ENCODE measurements at places on chromosomes 11 and 22.

DNA sequence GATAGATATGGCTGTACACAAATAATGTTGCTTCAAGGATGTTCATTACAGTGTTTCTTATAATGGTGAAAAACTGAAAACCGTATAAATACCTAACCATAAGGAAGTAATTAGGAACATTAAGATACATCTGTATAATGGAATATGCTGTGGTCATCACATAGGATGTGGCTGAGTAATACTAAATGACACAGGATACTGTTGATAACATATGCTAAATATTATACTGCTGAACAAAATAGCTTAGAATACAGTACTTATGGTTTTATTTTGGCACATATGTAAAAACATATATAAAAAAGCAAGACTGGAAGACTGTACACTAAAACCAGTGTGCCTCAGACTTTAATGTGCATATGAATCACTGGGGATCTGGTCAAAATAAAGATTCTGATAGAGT is 43.8 kb downstream of the FBXO7 start:
- H3K27ac ChIP-seq = no peak overlapping the region
- no peaks in the 10 kb centered on the region for H3K27me3 ChIP-seq
- H3K4me1 ChIP-seq = no peaks in the 10 kb centered on the region
- peaks cover 9% of the 10 kb centered on the region for H3K36me3 ChIP-seq
- no peak for DNase-seq

DNA sequence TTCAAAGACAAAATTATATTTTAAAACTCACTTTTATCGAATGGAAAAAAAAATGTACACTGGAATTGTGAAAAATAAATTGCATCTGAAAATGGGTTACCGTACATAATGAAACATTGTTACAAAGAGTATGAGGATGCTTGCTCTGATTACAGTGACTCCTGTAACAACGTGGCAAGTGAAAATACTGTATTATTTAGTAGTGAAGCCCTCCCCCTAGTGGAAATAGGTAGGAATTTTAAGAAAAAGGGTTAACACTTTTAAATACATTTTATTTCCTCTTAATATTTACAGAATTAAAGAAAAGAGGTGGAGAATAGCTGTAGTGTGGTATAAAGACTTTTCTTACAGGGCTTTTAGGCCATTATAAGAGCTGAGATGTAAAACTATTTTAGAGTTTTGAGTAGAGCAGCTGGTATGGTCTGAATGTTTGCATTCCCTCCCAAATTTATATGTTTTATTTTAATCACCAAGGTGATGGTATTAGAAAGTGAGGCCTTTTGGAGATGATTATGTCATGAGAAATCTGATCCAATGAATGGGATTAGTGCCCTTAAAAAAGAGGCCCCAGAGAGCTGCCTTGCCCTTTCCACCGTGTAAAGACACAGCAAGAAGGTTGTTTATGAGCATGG is 25.2 kb downstream of the FAM76B start:
- H3K27me3 ChIP-seq = no peaks in the 10 kb centered on the region
- DNase-seq = no peak

GRCh38 chr11:16001899-16002426 is 354.4 kb downstream of the SOX6 start:
- no peaks in the 10 kb centered on the region for H3K4me1 ChIP-seq
- no peak for DNase-seq
- H3K36me3 ChIP-seq = no peaks in the 10 kb centered on the region
- no peak overlapping the region for H3K4me3 ChIP-seq
- H3K27ac ChIP-seq = no peak overlapping the region

- peaks cover 4% of the 10 kb centered on the region for H3K36me3 ChIP-seq
- no peak overlapping the region for H3K4me3 ChIP-seq
- no peak for DNase-seq
Measured at GRCh38 chr11:387193-387793, 6.7 kb upstream of the PKP3 start.

DNA sequence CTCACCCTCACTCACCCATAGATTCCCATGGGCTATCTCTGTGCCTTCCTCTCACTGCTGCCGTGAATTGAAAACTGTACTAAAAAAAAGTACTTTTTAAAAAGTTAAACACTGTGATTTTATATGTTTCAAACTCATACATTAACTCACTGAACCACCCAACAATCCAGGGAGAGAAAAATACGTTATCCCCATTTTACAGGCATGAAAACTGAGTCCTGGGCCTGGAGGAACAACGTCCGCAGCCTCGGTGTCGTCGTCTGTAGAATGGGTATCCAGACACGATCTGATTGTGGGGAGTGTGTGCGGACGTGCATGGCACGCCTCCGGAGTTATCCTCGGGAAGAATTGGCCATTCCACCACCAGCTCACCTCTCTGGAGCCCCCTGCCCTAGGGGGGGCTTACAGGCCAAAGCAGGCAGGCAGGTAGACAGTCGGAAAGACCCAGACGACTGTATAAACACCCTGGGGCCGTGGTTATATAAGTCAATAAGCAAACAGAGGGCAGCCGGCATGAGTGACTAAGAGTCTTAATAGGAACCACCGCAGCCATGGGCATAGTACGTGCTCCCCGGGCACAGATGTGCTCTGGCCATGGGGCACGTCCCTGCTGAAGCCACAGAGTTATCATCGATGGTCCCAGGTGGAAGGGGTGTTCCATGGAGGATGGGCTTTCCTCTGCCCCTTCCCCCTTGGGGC is 7.1 kb upstream of the PDGFB start:
- H3K27ac ChIP-seq = no peak overlapping the region
- H3K4me1 ChIP-seq = peaks cover 42% of the 10 kb centered on the region
- H3K27me3 ChIP-seq = peaks cover 80% of the 10 kb centered on the region
- H3K36me3 ChIP-seq = no peaks in the 10 kb centered on the region
- no peak overlapping the region for H3K4me3 ChIP-seq
- no peak for DNase-seq

DNA sequence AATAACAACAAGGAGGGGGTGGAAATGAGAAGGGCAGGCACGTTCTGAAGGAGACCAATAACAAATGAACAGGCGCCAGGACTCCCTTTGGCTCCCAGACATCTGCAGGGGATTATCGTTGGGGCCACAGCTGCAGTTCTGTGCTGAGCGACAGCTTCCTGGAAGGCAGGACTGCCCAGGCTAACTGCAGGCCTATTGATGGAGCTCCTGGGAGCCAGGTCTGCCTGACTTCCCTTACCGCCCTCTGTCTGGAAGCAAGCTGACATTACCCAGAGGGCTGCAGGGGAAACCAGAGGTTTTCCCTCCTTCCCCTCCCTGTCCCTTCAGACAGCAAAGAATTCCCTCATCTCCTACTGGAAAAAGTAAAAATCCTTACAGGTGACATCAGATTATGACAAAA is 5.0 kb downstream of the DRD2 start:
- peaks cover 5% of the 10 kb centered on the region for H3K4me1 ChIP-seq
- no peak for DNase-seq
- no peak overlapping the region for H3K27ac ChIP-seq
- peaks cover 54% of the 10 kb centered on the region for H3K27me3 ChIP-seq
- no peak overlapping the region for H3K4me3 ChIP-seq

DNA sequence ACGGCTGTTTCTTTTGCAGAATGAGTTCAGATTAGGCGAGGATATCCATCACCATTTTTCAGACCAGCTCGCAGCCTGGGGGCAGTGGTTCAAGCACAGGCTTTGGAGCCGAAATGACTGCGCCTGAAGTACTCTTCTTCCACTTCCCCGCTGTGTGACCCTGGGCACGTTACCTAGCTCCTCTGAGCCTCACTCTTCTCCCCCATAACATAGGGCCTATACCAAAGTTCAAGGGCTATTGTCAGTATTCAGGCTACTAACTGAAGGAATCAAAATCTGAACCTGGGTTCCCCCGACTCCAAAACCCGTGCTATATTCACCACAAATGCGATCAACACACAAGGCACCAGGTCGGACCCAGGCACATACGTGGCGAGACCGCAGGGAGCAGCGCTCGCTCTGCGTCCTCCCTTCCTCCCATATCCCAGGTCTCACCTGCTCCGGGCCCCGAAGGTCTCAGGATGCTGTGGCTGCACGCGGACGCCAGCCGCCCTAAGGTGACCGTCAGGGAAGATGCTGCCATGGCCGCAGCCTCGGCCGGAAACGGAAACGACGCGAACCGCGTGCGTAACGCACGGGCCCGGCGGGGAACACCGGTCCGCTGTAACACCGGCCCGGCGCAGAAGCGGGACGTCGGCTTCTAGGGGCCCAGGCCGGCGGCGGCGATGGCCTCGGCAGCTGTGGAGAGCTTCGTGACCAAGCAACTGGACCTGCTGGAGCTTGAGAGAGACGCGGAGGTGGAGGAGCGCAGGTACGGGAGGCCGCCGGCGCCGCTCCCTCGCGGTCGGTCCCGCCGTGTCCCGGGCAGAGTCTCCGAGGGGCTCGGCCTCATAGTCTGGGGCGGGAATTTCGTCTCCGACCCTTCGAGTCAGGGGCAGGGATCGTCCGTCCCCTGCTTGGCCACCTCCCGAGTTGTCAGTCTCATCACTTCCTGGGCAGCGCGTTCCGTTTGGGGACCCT is at the start of the genes IGHMBP2 and MRPL21:
Gene IGHMBP2, plus strand, starts transcription at position 604 of the 960 bp plus-strand sequence. Its CDS starts 62 bp downstream, at position 666.
Gene MRPL21, minus strand, starts transcription at position 545 of the 960 bp plus-strand sequence. Its CDS starts 22 bp downstream, at position 523.
- peaks cover 47% of the 10 kb centered on the region for H3K36me3 ChIP-seq
- peak within 1 kb of the TSS; percentile 97 for H3K4me3 ChIP-seq
- H3K27me3 ChIP-seq = no peaks in the 10 kb centered on the region
- peaks cover 33% of the 10 kb centered on the region for H3K4me1 ChIP-seq
- peak within 1 kb of the TSS; percentile 97 for H3K27ac ChIP-seq
- peak; percentile 81 for DNase-seq

DNA sequence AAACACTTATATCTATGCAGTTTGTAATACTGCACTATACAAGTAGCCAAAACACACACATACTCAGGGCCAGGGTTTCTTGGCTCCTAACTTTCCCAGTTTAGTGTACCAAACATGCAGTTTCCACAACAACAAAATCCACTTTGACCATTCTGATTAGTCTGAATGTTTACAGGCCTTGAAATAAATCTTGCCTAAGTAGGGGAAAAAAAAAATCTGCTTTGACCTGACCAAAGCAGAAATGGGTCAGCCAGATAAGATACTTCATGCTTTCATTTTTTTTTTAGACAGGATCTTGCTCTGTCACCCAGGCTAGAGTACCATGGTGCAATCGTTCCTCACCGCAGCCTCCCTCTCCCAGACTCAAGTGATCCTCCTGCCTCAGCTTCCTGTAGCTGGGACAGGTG is 10.1 kb downstream of the PRR14L start:
- DNase-seq = no peak
- H3K27ac ChIP-seq = no peak overlapping the region
- H3K27me3 ChIP-seq = no peaks in the 10 kb centered on the region
- H3K4me3 ChIP-seq = no peak overlapping the region

DNA sequence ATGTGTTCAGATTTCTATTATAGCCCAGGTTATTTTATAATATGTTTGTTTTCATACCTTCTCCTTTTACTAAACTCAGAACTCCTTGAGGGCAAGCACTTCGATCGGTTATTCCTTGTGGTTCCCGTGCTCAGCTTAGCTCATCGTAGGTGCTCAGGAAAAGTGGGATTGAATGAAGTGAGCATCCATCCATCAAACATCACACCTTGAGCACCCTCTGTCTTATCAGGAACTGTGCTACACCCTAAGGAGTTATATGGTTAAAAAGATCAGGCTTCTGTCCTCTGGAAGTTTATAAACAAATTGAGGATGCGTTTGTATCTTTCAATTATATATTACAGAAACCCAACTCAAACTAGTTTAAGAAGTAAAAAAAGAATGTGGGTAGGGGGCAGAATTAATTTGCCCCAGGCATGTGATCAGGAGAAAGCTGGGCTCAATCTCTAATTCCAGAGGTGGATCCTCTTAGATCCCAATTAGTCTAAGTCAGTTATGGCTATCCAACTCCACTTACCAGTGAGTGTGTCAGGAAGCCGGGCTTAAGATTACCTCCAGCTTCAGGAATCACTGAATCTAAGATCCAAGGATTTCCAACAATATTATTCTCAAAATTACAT is 59.9 kb upstream of the RRAS2 start:
- H3K4me3 ChIP-seq = no peak overlapping the region
- peaks cover 33% of the 10 kb centered on the region for H3K4me1 ChIP-seq
- H3K27ac ChIP-seq = no peak overlapping the region
- H3K36me3 ChIP-seq = no peaks in the 10 kb centered on the region
- DNase-seq = no peak

DNA sequence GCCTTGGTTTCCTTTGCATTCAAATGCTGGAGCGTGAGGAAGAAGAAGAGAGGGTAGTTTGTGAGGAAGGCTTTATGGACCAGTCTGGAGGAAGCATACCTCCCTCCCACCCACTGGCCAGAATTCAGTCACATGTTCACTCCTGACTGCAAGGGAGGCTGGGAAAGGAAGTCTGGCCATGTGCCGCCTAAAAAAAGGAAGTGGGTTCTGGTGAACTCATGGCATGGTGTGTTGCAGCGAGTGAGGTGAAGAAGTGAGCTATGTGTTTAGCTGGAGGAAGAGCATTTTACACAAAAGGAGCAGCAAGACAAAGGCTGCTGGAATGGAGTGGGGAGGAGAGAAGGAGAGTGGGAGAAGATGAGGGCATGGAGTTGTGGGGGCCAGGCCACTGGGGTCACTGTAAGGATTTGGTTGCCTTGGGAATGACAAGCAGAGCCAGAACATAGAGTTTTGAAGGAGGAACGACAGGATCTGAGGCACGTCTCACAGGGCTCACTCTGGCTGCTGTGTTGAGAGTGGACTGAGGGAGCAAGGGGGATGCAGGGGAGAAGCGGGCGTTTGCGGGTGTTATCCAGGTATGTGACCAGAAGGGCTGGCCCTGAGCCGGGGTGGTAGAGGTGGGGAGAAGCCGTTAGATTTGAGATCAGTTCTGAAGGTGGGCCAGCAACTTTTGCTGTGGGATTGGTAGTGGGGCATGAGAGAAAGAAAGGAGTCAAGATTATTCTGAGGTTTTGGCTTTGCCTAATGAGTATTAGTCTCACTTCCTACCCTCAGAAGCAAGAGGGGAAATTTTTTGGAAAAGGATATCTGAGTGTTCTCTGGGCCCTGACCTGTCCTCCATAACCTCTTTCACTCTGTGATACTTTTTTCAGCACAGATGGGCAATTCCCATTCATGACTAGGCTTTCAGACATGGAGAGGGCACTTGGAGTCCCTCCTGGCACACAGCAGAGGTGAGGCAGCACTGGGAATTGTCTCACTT is 26.4 kb downstream of the BMAL1 start:
- peaks cover 29% of the 10 kb centered on the region for H3K4me1 ChIP-seq
- no peaks in the 10 kb centered on the region for H3K27me3 ChIP-seq
- peaks cover 20% of the 10 kb centered on the region for H3K36me3 ChIP-seq
- DNase-seq = no peak
- H3K27ac ChIP-seq = peak overlapping the region; percentile 43

- no peak for DNase-seq
- peaks cover 78% of the 10 kb centered on the region for H3K4me1 ChIP-seq
- H3K27me3 ChIP-seq = no peaks in the 10 kb centered on the region
- H3K4me3 ChIP-seq = no peak overlapping the region
Measured at GRCh38 chr22:46803936-46804335, 41.5 kb downstream of the TBC1D22A start.

- no peak for DNase-seq
- no peak overlapping the region for H3K27ac ChIP-seq
- H3K4me1 ChIP-seq = peaks cover 11% of the 10 kb centered on the region
- no peaks in the 10 kb centered on the region for H3K36me3 ChIP-seq
- H3K27me3 ChIP-seq = peaks cover 19% of the 10 kb centered on the region
Measured at GRCh38 chr22:31128156-31128555, 5.4 kb downstream of the INPP5J start.

DNA sequence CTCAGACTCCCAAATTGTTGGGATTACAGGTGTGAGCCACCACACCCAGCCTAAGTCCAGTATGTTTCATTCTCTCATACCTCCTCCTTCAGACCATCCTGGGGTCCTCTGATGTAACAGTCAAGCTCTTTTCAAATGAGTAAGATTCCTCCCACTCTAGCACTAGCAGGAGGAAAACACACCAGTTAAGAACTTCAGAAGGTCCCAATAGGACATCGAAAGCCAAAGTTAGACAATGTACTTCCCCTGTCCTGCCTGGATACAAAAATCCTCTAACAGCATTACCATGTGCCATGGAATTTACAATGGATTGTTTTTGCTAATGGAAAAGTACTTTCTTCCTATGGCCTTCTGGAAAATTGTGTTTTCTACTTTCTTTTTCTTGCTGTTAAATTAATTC is 67.1 kb downstream of the CCDC34 start:
- H3K27ac ChIP-seq = no peak overlapping the region
- no peak for DNase-seq
- no peaks in the 10 kb centered on the region for H3K4me1 ChIP-seq
